8988T (cell line): ENCODE measurements at places on chromosomes 12 and 14.

DNA sequence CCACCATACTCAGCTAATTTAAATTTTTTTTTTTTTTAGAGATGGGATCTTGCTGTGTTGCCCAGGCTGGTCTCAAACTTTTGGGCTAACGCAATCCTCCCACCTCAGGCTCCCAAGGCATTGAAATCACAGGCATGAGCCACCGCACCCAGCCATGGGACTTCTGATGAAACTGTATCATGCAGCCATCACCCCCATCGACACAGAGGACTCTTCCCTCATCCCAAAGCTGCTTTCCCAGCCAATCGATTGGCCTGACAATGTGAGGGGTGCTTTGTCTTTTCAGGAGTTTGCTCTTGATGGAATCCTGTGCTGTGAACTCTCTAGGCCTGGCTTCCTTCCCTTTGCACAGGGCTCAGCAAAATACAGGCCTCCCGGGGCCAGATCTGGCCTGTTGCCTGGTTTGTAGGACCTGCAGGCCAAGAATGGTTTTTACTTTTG lies 59.6 kb upstream of the NCOR2 start:
- DNase-seq = no peak

GRCh38 chr12:85549640-85550039 lies 269.6 kb downstream of the ALX1 start:
- no peak for DNase-seq

GRCh38 chr12:44874981-44875416 lies 1.1 kb downstream of the NELL2 start:
- DNase-seq = no peak

DNA sequence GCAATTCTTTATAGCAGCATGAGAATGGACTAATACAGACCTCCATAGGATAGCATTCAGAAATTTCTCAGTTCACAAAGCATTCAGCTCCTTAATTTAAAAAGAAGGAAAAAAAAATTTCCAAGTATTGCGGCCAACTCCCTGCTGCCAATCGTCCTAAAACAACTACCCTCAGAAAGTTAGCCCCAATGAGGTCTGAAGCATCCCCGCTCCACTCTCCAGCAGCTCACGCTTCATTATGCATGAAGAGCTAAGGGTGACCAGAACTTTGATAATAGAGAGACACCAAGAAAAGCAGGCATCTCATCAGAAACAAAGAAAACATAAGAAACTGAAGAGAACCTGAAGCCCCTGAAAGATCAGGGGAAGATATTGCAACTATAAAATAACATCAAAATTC lies 172.8 kb upstream of the NUDT4 start:
- no peak for DNase-seq

DNA sequence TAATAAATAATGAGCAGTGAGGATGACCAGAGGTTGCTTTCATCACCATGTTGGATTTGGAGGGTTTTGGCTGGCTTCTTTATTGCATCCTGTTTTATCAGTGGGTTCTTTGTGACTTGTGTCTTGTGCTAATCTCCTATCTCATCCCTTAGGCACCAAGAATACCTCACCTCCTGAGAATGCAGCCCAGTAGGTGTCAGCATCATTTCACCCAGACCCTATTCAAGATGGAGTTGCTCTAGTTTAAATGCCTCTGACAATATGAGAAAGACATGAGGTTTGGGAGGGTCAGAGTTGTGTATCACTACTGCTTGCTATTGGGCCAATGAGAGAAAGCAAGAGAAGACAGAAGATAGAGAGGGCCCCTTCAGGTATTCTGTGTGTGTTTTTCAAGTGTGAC lies 592.2 kb downstream of the ETNK1 start:
- DNase-seq = no peak

DNA sequence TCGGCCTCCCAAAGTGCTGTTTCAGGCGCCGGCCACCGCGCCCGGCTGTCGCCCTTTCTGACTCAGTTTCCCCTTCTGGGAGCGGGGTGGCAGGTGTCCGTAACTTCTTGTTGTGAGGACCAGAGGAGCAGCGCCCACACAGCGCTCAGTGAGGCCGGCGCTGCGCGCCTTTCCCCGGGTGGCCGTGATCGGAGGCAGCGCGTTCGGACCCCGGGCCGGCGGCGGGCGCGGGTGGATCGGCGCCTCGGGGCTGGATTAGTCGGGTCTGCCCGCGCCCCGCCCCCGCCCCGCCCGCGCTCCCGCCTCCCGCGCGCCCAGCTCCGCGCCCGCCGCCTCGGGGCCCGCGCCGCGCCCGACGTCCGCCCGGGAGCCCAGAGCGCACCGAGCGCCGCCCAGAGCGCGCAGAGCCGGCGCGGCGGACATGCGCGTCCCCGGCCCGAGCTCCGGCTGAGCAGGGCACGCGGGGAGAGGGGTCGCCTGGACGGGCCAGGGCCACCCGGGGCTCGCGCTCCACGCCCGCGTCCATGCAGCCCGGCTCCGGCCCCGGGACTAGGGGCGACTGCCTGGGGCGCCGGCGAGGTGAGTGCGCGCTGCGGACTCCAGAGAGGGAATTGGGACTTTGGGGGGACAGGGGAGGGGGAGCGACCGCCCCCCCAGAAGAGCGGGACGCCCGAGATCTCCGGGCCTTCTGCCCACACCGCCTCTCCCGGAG lies 50.6 kb downstream of the LRCOL1 start:
- DNase-seq = peak; percentile 97
